ENCODE measurements at places on chromosomes 7 and 10.

- no peak for DNase-seq
Observed at GRCh38 chr10:130766071-130766470, 545.5 kb downstream of the TCERG1L start.

DNA sequence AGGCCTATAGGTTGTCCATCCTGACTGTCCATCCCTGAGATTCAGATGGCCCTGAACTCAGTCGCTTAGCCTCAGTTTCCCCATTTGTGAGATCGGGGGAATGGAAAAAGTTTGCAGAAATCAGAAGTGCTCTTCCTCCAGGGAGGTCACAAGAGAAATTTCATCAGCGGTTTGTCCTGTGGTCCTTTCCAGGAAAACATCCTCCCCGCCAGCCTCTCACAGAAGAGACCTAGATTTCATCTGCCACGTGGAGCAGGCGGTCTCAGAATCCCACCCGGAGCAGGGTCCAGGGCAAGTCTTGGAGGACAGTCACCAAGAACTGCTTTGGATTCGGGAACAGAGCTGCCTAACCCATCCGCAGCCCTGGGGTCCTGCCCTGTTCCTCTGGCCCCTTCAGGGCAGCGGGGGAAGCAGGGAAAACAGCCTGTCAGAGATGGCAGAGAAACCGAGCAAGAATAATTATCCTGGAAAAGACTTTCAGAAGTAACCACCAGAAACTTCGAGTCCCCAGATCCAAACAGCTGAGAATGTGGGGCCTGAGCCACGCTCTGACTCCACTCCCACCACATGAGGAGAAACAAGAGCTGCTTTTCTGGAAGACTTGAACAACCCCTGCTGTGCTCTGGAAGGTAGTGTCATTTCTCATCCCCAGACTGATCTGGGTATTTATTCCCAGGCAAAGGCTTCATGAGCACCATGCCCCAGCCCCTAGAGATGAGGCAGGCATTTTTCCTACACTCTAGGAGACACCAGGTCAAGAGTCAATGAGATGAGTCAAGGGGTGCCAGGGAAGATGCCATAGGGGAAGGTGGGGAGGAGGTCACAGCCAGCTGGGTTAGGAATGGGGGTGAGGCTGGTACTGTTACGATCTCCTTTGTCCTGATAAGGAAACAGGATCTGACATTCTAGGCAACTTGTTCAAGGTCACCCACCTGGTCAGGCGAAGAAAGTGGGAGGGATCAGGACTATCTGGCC, 1.1 kb upstream of the TNS3 start:
- DNase-seq, result no peak

DNA sequence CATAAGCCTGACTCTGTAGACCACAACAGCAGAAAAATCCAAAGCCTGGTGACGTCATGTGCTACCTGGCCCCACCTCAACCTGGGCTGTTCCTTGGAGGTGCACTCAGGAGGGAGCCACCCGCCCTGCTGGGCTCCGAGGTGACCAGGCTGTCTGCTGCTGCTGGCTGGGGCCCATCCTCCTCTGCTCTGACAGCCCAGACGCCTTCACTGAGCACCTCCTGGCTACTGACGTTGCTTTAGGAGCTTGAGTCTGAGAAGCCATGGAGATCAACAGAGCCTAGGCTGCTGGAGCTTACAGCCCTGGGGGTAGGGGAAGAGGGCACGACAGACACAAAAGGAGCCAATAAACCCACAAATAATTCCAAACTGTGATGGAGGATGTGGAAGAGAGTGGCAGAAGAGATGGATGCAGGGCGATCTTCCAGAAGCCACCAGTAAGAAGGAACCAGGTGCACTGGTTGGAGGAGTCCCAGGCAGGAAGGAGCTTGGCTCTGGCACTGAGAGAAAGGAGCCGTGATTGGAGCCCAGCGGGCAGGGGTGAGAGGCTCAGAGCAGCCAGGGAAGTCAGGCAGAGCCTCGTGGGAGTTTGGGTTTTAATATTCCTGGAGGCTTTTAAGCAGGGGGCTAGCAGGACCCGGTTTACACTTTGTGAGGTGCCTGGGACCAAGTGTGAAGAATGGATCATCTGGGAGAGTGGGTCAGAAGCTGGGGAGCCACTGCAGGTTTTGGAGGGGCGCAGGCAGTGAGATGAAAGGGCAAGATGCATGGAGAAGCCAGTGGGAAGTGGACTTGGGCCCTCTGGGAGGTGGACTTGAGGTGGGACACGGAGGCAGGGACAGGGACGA, 1.7 kb upstream of the PTPRE start:
- DNase-seq, result no peak

GRCh38 chr10:124624895-124625294, 119.3 kb downstream of the FAM53B start:
- DNase-seq, result no peak

DNA sequence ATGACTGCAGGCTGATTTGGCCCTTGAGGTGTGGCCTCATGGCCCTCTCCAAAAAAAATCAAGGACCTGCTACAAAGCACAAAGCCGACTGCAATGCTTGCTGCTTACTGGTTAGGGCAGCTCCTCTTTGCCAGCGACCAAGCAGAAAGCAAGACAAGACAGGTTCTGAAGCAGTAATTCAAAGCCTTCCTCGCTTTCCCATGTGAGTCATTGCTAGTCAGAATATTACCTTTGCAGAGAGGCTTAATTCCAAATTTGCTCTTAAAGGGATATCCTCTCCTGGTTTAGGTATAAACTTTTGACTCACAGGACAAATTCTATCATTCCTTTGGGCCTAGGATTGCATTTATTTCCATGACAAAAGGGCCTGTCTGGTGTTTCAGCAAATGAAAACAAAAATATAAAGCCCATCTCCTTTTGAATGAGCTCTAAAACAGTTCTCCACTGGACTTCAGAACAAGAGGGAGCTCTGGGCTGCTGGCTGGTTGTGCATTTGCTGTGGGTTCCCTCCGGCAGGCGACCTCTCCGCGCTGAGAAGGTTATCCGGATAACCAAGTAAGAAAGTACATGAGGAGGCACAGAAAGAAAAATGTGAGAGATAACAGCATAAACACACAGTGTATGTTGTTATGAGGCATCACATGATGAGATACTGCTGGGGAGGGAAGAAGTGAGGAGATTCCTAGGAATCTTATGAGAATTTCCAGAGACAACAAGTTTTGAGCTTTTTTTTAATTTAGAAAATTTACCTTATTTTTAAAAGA, 90.8 kb downstream of the EGFR start:
- DNase-seq, result no peak

GRCh38 chr10:47224546-47225218, 75.3 kb upstream of the GDF10 start:
- DNase-seq, result no peak

GRCh38 chr7:96179341-96179740, 142.6 kb downstream of the SLC25A13 start:
- no peak for DNase-seq

DNA sequence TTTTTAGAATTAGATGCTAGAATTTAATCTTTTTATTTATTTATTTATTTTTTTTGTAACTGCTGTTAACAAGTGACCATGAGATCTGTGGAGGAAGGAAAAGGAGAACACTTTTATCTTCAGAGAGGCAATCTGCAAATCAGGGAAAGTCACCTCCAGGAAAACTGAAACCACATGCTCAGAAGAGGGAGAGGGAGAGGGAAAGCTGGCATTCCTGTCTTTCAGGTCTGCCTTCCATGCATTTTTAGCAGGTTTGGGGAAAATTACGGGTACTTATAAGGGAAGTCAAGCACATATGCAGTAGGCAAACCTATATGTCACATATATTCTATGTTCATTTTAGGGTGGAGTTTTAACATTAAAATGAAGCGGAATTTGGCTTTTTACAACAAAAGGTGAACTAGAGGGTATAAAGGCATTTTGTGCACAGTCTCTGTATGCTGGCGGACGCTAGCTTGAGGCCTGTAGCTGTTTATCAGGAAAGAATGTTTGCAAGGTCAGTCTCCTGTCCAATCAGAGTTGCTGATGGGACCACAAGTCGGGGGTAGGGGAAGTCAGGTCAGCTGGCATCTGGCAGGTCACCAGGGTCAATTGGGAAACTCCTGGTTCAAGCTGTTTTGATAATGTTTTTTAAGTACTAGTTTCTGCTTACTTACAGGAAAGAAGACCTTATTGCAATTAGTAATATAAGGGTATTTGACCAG, 333.5 kb downstream of the GPR158 start:
- no peak for DNase-seq

DNA sequence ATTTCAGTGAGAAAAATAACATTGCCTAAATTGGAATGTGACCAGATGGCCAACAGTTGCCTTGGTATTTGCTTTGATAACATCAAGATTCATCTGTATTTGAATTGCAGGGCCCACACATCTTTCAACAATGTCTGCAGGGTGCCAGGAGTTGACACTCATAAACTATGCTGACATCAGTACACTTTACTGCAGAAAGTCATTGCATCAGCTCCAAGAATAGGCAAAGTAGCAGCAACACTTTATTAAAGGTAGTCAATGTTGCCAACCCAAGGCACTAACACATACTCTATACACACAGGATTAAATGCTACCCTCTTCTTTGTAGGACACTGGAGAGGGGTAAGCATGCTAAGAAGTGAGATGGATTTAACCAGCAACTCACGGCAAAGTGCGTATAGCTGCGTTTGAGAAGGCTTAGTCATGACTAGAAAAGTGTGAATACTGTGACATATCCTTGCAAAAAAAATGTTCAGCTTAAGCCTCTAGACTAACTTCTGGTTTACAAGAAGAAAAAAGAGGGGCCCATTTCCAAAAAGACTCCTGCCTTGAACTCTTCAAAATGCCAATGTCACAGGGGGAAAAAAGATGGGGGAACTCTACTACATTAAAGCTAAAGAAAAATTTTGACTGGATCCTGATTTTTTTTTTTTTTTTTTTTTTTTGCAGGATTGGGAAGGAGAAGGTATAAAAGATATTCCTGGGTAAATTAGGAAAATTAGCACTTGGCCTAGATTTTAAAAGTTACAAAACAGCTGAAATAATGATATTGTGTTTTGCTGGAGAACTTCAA, 2.2 kb downstream of the BBIP1 start:
- DNase-seq, result peak; percentile 93

DNA sequence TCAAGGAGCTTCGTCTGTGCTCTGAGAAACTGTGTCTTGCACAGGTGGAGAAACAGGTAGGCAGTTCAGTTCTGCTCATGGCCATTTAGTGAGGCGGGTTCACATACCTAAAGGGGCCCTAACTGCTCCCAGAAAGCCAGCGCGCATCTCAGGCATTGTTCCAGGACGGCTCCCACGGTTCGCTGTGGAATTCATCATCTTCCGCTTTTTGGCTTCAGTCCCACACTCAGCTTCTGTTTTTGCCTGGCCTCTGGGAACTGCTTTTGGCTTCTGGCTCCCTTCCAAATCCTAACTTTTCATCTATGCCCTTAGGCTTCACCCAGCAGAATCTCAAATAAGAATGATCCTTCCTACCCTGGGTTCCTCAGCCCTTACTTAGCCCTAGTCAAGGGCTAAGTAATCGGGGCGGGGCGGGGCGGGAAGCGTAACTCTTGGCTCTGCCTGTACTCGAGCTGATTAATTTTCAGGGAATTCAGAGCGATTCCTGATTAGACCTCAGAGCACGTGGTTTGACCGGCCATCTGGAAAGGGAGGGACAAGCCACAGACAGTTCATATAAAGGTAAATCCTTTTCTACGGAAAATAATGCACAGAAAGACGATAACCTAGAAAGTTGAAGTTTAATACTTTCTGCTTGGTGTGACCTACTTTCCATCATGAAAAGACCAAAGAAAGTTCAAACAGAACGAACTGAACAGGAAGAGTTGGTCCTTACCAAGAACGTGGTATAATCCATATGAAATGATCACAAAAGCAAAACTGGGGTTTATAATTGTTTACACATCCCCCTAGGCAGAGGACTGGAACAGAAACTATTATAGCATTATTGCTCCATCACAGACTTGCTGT, 105.7 kb downstream of the ST8SIA6 start:
- peak; percentile 26 for DNase-seq

- no peak for DNase-seq
Observed at GRCh38 chr7:4873071-4873944, 10.2 kb downstream of the RADIL start.

DNA sequence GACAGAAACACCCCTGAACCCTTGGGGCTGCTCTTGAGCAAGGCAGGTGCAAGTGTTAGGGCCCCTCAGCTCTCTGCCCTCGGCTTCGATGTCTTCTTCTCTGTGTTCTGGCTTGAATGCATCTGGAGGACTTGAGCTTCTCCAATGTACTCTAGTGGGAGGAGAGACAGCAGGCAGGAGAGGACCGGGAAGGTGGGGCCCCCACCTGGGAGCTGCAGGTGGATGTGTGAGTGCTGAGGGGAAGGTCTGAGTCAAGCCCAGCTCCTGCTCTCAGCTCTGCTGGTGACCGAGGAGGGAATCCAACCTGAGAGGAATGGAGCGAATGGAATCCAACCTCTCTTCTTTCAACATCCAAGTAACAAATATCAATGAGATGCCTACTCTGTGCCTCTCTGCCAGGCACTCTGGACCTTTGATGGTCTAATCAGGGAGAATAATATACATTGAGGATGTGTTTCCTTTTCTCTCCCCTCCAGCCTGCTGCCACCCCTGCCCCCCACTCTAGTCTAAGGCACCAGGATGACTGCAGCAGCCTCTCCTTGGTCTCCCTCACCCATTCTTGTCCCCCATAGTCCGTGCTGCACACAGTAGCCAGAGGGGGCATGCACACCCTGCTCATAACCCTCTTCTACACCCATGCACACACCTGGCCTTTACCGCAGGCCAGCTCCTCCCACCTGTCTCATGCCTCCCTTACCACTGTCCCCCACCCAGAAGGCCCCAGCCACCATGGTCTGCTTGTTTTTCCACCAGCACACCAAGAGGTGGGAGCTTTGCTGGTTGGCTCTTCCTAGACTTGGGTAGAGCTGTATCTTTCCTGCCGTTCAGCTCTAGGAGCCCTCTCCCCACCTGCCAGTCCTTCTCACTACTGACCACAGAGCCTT, 13.6 kb downstream of the TBATA start:
- no peak for DNase-seq

All from AG04449 (cell line).